ENCODE measurements at places on chromosomes 7 and 10.

DNA sequence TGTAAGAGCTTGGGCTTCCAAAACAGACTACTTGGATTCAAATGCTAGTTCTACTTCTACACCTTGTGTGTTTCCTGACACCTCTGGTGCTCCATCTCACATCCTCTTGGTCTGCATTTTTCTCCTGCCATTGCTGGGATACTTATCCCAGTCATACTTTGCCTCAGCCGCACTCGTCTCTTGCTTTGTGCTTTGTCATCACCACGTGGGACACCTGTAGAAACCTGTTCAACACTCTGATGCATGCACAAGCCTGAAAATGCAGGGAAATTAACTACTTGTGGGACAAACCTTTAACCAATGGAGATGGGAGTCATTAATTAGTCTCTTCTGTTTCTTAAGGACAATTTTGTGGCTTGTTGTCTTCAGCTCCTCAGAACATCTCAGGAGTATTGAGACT is 94.2 kb upstream of the PHYHIPL start:
- DNase-seq = no peak

GRCh38 chr10:15314482-15315045 is 56.5 kb downstream of the FAM171A1 start:
- DNase-seq = no peak

DNA sequence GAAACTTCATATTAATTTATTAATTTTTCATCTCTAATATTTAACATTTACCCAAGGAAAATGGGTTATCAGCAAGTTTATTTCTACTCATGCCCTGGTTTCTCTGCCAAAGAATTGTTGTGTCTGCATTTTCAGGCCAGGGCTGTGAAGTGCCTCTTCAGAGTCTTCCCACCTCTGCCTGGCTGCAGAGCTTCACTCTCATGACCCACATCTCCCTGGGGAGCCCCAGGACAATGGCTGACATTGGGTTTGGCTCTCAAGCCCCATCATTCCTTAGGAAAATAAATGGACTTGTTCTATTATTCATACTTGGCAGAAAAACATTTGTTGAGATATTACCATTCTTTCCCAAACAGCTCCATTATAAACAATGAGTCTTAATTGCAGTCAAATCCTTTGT is 30.3 kb downstream of the CACNA2D1 start:
- no peak for DNase-seq

DNA sequence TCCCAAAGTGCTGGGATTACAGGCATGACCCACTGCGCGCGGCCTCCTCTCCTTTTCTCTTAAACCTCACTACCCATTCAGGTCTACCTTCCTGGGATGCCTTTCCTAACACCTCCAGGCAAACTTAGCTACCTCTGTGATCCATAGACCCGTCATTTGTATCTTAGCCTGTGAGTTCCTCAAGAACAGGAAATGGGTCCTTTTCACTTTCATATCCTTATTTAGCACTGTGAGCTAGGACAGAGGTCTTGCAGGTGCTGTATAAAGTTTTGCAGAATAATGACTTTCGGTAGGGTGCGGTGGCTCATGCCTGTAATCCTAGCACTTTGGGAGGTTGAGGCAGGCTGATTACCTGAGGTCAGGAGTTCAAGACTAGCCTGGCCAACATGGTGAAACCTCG is 215.7 kb downstream of the RELN start:
- no peak for DNase-seq

- DNase-seq = no peak
Measured at GRCh38 chr10:97307866-97308780, 10.9 kb upstream of the FRAT1 start.

GRCh38 chr7:24504836-24505235 is 68.4 kb upstream of the PALS2 start:
- DNase-seq = no peak

DNA sequence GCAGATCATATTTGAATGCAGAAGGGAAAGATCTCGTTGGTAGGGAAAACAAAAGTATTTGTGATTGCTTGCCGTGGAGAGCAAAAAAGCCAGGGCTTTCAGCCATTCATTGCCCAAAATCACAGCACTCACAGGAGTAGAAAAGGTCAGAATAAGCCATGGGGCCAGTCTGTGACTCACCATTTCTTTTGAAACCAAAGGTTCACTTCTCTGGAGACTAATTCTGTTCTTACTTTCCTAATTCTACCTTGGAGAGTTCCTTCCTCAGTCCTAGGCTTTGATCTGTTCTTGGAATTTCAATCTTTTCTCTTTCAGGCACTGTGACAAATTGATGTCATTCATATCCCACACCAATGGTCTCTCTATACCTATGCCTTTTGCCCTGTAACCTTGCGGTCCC is 54.1 kb upstream of the FAM180A start:
- DNase-seq = no peak

- DNase-seq = no peak
Measured at GRCh38 chr10:44635176-44635575, 250.3 kb upstream of the CXCL12 start.

DNA sequence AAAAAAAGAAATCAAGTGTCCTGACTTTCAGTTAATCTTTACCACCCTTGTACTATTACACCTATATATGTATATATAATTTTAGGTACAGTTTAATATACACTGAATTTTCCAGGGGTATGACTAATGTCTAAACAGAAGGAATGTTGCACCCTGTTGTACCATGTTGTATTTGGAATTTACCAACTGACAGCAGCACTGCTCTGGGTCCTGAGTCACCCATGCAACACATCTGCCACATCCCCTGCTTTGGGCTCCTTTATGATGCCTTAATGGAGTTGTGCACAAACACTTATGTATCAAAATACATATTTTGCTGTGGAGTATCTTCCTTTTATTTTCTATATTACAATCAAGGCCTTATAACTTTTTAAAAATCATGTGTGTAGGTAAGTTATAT is 21.2 kb downstream of the YAE1 start:
- no peak for DNase-seq

DNA sequence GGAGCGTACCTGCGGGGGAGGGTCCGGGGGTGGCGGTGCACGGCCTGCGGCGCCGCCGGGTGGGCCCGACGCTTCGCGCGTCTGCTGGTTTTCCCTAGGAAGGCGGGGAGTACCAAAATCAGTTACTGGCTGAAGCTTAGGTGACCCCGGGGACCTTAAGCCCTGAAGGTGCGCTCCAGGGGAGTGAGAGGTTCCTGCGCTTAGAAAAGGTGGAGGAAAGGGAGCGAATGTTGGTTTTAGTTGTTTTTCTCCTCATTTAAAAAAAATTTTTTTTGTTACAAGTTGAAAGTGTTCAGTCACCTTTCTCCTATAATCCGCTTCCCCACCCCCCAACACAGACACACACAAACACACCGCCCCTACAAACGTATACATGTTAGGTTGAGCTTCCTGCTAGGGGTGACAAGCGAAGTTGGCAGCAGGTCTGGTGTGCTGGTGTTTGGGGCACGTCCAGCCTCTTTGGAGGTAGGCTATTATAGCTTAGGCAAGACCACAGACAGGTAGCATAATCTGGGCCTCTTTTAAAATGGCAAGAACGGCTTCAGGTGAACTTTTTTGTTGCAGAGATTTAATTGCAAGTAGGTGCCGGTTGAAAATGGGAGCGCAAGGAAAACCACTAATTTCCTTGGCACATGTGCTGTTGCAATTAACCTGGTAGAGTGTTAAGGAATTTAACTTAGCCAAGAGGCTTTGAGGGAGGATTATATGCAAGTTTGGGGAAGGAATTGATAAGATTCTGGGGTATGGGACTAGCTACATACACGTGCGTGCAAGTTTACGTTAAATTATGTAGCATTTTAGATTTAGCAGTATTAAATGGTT is 945 bp downstream of the ADD3 start:
- no peak for DNase-seq

DNA sequence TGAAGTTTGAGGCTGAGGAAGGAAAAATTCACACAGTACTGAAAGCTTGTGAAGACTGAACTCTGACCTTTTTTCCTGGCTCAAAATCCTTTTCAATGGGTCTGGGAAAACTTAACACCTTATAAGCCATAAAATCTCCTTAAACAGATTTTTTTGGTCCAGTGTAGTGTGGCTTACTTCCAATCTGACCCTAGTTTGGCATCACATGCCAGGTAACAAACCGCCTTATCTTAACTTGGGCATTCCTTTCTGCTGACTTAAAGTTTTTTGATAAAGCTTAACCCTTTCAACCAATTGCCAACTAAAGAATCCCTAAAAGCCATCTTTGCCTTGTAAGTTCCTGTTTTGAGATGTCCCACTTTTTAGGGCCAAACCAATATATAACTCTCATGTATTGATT is 13.2 kb upstream of the ITPRID1 start:
- no peak for DNase-seq

- DNase-seq = no peak
Measured at GRCh38 chr7:74269757-74270277, 15.6 kb upstream of the RFC2 start.

DNA sequence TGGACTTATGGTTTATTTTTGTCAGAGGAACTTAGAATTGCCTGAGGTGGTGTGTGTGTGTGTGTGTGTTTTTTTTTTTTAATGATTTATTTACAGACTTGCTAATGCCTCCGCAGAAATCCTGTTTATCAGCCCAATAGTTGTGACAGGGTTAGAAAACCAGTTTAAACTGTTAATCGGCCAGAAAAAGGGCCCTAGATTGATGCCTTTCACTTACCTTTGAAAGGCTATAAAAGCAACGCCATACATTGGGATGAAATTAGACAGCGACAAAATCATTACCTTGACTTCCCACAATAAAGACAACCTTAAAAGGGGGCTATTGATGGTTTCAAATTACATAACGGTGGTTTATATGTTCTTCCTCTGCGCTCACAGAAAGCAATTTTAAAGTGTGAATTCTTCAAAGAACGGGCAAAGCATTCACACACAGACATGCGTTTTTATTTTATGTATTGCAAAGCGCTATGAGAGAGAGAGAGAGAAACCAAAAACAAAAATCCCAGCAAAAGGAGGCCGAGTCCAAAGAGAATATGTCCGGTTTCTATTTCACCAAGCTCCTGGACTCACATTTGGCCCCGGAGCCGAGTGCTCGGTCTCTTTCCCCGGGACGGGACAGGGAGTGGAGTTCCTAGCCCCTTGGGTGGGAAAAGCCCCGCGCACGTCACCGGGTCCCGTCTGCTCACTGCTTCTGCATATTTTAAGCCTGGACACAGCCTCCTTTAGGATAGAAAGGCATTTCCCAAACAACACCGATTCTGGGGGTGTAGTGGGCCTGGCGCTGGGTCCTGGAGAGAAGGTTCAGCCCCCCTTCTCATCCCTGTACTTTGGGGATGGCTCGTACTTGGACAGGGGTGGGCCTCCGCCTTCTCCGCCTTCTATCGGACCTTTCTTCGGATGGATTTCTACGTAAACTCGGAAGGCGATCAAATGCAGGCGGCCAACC is 26.8 kb upstream of the VAX1 start:
- no peak for DNase-seq

GRCh38 chr7:143299346-143299745 is 11.2 kb downstream of the CASP2 start:
- no peak for DNase-seq

- DNase-seq = no peak
Measured at GRCh38 chr7:152341039-152341913, 94.5 kb downstream of the KMT2C start.

Data from GM18507 (cell line).